Activated CD4-positive, alpha-beta T cell treated with anti-CD3 and anti-CD28 coated beads, Interleukin-2, amount 10 ng/mL, durations not matched to agents 7 days and 5 days (primary cell): ENCODE measurements at places on chromosomes 12 and 14. TPM values are rescaled to one million over a fixed set of nuclear protein-coding genes. Genes with fewer than 3 reads are reported as not detected.

Gene CLEC6A
- not detected for total RNA-seq

- DNase-seq = peak; percentile 43
These were observed 4.5 kb upstream of the BRF1 start for GRCh38 chr14:105305345-105305744.

GRCh38 chr12:49550693-49551252, 11.9 kb downstream of the KCNH3 start:
- DNase-seq = no peak

GRCh38 chr12:24441458-24441857, 492.0 kb upstream of the SOX5 start:
- no peak for DNase-seq

Gene MTA1
- total RNA-seq = 131 TPM

DNA sequence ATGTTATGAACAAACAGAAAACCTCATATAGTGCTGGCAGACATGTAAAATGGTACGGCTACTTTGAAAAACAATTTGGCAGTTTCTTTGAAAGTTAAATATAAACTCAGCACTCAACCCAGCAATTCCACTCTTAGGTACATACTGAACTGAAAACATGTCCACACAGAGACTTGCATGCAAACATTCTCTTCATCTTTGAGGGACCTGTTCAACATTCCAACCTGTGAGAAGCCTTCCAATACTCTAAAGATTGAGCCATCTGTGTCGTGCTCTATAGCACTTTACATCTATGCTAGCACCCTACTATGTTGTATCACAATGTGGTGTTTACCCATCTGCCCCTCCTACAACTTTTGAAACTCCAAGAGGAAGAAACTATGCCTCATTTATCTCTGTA, 79.3 kb downstream of the DNAI7 start:
- DNase-seq = no peak

GRCh38 chr12:49131894-49132461, 783 bp upstream of the TUBA1B start:
- DNase-seq = no peak

DNA sequence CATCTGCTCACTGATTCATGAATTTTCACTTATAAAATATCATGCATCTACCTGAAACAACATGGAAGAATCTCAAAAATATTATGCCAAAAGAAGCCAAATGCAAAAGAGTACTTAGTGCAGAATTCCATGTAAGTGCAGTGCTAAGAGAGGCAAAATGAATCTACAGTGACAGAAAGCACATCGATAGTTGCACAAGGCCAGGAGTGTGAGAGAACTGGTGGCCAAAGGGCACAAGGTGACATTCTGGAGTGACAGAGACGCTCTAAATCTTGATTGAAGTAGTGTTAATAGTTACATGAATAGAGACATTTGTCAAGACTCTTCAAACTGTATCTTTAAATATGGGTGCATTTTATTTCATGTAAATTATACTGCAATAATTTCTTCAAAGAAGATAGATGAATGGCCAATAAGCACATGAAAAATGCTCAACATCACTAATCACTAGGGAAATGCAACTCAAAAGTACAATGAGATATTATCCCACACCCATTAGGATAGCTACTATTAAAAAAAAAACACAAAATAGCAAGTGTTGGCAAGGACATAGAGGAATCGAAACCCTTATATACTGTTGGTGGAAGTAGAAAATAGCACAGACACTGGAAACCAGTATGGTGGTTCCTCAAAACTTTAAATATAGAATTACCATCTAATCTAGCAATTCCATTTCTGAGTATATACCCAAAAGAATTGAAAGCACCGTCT, 71.7 kb upstream of the KICS2 start:
- no peak for DNase-seq

Gene KRT72
- total RNA-seq = 13.0 TPM

Gene IL31
- not detected for total RNA-seq

- DNase-seq = no peak
These were observed 296.4 kb downstream of the DPF3 start for GRCh38 chr14:72597252-72598233.

DNA sequence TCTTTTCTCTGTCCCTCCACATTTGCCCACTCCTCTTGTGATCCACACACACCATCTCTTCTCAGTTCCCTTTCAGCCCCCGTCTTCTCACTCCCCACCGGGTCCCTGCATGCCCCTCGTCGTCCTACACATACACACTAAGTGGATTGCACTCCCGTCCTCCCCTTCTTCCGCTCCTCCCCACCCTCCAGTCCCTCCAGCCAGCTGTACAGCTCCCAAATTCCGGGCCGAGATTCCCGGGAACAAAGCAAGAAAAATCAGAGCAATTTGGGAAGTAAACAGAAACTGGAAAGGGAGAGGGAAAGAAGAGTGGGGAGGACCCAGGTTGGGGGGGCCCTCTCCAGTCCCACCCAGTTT, 282 bp upstream of the IGFBP6 start:
- DNase-seq = no peak

DNA sequence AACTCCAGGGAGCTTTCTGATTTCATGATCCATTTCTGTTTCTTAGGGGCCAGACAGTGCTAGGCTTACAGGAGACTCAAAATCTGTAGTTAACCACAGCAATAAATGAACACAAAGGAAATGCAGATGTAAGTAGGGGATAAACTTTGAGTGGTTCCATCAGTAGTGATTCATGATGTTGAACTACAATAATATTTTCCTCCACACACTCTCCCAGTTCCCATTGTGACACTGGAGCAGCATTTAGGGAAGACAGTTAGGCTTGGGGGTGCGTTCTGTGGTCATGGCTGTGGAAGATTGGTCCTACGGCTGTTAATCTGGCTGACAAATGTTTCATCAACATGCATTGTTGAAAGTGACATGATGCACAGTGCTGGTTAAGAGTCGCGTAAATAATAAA, 66.9 kb downstream of the HMGA2 start:
- DNase-seq = no peak

DNA sequence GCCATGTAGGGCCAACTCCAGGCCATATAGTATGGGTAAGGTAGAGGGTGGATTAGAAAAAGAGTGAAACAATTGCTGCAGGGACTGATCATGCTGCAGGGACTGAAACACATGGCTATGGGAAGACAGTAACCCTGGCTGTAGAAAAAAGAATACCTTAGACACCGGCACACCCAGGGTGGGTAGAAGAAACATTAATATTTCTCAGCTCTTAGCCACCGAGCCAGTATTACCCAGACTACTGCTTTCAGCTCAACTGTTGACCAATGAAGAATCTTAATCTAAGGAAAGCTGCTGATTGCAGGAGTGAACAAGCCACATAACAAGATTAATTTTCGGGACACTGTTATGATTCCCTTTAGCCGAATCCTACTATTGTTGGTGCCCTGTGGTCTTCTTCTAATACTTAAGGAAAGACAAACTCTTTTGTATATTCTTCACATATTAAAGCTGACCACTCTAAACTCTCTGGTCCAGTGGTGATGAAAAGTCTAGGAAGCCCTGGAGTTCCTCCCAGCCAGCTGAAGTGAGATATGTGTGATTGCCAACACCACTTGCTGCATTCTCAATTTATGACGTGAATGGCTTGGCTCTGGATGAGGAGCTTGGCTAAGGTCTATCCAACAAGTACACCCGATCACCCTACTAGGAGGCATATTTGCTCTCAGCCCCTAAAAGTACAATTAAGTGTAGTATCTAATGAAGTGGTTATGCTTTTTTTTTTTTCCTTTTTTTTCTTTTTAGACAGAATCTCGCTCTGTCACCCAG, 69.2 kb downstream of the NOVA1 start:
- no peak for DNase-seq

Gene NINJ2
- 7.4 TPM for total RNA-seq

DNA sequence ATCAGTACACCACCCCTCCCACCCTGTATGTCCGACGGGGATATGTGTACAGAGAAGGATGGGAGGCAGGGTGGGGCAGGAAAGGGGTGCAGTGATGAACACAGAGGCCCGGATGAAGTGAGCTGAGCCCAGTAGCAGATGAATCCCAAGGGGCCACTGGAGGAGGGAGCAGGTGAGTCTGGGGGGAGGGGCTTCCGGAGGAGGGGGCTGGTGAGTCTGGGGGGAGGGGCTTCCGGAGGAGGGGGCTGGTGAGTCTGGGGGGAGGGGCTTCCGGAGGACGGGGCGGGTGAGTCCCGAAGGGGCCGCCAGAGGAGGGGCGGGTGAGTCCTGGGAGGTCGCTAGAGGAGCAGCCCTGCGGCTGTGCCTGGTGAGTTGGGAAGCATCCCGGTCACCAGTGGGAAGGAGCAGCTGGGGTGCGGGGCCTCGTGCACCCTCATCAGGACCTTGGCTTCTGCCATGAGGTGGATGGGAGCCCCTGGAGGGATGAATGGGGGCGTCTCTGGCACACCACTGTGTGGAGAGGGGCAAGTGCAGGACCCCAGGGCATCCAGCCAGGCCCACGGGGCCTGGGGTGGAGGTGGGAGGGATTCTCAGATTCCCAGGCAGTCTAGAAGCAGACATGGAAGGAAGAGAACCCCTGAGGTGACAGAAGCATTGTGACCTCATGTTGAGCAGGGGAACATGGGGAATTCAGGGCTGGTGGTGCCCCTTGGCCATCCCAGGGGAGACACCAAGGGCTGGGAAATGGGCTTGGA, 14.0 kb downstream of the BEGAIN start:
- DNase-seq = no peak

DNA sequence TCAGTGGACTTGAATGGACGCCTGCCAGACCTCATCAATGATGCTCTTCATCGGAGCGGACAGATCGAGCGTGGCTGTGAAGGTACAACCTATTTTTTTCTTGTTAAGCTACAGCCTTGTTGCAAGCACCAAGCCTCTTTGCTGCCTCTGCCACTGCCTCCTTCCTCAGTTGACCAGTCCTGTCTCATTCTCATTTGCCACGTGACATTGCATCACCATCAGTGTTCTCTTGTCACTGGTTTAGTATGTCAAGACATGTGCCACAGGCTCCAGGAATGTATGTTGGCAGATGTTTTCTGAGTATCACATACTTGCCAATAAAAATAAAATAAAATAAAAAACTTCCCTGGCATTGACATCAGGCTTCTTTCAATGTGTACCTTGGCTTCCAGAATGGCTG, 798.1 kb downstream of the NRXN3 start:
- DNase-seq = no peak

Gene PRB4
- not detected for total RNA-seq

- peak; percentile 85 for DNase-seq
These were observed 518.7 kb downstream of the TMEM121 start for GRCh38 chr14:106044949-106045596.

GRCh38 chr12:28961948-28962384, 187.1 kb upstream of the FAR2 start:
- DNase-seq = no peak

DNA sequence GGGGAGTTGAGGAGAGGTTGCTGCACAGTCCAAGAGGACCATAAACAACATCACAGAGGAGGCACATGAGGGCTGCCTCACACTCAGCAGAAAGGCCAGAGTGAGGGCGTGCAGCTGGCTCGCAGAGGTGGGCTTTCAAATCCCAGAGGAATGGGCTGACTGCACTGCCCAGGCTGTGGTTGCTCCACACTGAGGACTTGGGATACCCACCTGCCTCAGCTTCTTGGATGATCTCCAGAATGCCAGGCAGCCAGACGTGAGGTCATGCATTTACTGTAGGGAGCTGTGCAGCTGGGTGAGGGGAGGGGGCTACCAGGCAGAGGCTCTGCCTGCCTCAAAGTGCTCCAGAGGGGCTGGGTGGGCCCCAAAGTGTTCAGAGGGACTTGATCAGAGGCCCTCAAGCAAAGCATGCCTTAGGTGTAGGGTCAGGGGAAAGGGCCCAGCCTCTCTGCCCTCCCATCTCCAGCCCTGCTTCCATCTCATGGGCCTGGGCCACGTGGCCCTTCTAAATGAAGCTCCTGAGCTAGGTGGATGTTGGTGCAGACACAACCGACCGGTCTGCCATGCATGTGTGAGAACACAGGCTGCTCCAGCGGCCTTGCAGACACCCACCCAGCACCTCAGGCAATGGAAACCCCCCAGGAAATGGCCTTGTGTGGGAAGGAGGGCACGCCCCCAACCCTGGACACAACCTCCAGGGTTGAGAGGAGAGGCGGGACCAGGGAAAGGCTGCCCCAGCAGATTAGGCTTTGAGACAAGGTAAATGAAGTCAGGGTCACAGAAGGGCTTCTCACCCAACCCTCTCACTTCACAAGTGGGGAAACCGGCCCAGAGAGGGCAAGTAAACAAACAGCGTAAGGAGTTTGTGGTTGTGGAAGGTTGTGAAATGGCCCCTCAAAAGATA, 90.8 kb downstream of the NTF3 start:
- peak; percentile 4 for DNase-seq

DNA sequence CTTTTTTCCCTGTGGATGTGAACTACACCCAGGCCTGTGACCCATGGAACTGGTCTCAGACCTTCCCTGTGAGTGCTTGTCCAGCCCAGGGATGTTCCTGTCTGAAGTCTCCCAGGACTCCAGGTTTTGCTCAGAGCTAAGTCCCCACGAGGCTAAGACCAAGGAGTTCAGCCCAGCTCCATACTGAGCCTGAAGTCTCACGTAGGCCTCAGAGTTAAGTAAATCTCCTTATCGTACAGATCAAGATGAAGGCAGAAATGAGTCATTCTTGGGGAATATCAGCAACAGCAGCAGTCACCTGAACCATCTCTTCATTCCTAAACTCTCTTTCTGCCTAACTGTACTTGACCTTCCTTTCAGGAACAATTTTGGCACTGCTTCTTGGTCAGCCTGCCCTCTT, 139.8 kb downstream of the ANO6 start:
- no peak for DNase-seq

DNA sequence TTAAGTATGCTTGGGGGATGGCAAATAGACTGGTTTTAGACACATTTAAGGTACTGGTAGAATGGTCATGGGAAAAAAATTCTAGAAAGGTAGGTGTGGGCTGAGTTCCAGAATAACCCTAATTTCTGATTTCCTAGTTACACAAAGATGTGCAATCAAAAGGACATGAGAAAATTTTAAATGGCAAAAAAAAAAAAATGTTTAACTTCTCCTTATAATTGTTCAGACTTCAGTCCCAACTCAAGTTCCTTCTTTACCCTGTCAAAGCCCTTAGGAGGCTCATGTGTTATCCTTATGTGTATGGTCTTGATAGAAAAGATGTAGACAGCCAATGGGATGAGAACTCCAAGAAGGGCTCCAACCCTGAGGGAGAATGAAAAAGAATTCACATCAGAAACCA, 153.3 kb upstream of the PLEKHG7 start:
- DNase-seq = no peak

Gene TMPRSS12
- not detected for total RNA-seq

DNA sequence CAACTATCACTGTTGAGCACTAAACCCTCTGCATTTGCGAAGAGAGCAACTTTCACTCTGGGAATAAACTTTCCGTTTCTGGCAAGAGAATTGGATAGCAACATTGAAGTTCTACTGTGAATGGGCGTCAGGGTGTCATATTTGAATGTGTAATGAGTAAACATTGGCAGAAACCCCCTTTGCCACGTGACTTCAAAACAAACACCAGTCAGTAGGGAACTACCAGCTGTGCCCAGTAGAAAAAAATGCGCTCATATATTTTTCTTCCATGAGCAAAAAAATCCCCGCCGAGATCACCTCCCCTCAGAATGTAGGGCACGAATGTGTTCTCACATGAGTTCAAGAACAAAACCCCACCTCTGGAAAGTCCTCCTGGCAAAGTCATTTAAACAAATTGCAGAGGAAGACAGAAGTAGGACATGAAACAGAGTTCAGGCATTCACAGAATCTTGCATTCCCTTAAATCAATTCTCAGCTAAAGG, 80.6 kb downstream of the BTG1 start:
- no peak for DNase-seq

GRCh38 chr12:111219440-111219839, 149.5 kb downstream of the PHETA1 start:
- no peak for DNase-seq
